Astrocyte (in vitro differentiated cells and primary cell): ENCODE measurements at places on chromosomes 7 and 10. TPM values are rescaled to one million over a fixed set of nuclear protein-coding genes. Genes with fewer than 3 reads are reported as not detected.

GRCh38 chr10:34106356-34106885, 708.7 kb downstream of the PARD3 start:
- H3K4me3 ChIP-seq = no peak overlapping the region
- H3K4me1 ChIP-seq = peaks cover 4% of the 10 kb centered on the region
- no peaks in the 10 kb centered on the region for H3K36me3 ChIP-seq
- H3K27ac ChIP-seq = no peak overlapping the region

GRCh38 chr10:31103112-31103511, 71.4 kb upstream of the ZNF438 start:
- peaks cover 28% of the 10 kb centered on the region for H3K4me1 ChIP-seq
- no peak overlapping the region for H3K27ac ChIP-seq
- no peak overlapping the region for H3K4me3 ChIP-seq
- no peaks in the 10 kb centered on the region for H3K36me3 ChIP-seq
- DNase-seq = no peak

- peak overlapping the region; percentile 78 for H3K27ac ChIP-seq
- no peaks in the 10 kb centered on the region for H3K36me3 ChIP-seq
- DNase-seq = peak; percentile 85
- no peak overlapping the region for H3K4me3 ChIP-seq
- H3K27me3 ChIP-seq = no peaks in the 10 kb centered on the region
These were observed 69.8 kb upstream of the STEAP1B start for GRCh38 chr7:22569586-22570321.

DNA sequence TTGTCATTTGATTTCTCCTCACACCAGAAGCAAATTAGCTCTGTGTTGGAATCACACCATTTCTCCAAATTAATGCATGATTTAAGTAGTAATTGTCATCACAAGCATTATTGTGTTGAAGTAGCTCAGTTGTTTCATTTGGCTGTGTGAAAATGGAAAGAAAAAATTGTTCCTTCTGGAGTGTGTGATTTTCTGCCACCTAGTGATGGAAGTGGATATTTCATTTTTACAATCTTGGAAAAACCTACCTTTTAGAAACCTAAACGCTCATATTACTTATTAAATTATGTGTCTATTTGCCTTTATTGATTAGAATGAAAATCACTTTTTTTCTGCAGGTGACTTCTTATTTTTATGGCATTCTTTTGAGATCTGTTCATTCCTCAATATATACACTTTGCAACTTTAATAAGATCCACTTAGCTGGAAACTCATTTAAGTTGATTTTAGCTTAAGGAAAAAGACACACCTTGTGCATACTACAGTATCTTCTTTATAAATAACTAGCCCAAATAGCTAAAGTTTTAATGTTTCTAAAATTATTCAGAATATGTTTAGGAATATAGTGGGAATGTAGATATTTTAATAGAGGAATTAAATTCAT, 50.0 kb downstream of the SRI start:
- no peaks in the 10 kb centered on the region for H3K27me3 ChIP-seq
- no peak overlapping the region for H3K27ac ChIP-seq
- H3K36me3 ChIP-seq = no peaks in the 10 kb centered on the region
- no peak overlapping the region for H3K4me3 ChIP-seq

DNA sequence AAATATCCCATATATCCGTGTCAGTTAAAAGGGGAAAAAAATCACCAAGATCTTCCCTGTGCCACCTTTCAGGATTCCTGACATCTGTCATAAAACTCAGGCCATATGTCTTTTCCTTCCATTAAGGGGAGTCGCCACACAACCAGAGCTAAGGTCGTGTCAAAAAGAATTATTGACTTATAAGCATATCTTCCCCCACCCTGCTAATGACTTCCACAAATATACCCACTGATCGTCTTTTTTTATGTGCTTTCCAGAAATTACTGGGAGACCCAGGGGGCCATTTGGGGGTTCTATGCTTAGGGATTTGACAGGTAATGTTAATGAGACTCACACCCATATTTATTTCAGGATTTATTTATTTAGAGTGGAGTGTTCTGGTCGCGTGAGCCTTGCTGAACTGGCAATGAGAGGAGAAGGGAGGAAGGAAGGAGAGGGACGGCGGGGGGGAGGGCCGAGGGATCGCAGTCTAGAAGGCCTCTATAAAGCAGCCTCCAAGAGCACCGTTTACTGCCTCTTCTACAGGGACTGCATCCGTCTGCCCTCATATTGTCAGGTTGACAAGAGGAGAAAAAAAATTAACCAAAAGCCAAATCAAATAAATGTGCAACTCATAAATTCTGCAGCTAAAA, 135.7 kb upstream of the MGMT start:
- no peaks in the 10 kb centered on the region for H3K36me3 ChIP-seq
- no peak overlapping the region for H3K27ac ChIP-seq
- H3K27me3 ChIP-seq = no peaks in the 10 kb centered on the region
- H3K4me1 ChIP-seq = no peaks in the 10 kb centered on the region

- no peak overlapping the region for H3K4me3 ChIP-seq
- H3K27me3 ChIP-seq = peaks cover 3% of the 10 kb centered on the region
- no peaks in the 10 kb centered on the region for H3K36me3 ChIP-seq
These were observed 127.3 kb downstream of the LHPP start for GRCh38 chr10:124588736-124589490.

GRCh38 chr10:94361171-94361794, 1.5 kb downstream of the NOC3L start:
- peaks cover 23% of the 10 kb centered on the region for H3K36me3 ChIP-seq
- peaks cover 25% of the 10 kb centered on the region for H3K4me1 ChIP-seq
- no peak for DNase-seq
- H3K4me3 ChIP-seq = peak overlapping the region; percentile 87
- no peak overlapping the region for H3K27ac ChIP-seq
- no peaks in the 10 kb centered on the region for H3K27me3 ChIP-seq

DNA sequence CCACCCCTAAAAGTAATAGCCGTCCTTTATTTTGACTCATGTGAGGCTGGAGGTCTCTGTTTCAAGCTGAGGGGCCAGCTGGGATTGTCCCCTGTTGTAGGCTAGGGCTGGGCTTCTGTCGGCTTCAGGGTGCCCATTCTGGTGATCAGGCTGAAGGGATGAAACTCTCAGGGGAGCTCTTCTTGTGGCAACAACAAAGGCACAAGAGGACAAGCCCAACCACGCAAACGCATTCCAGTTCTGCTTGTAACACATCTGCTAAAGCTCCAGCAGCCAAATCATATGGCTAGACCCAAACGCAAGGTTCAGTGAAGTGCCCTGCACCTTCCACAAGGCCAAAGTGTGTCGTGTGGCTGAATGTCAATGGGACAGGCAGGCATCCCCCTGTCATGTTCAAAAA, 405.7 kb downstream of the INHBA start:
- DNase-seq = no peak
- no peak overlapping the region for H3K27ac ChIP-seq
- no peaks in the 10 kb centered on the region for H3K4me1 ChIP-seq
- no peak overlapping the region for H3K4me3 ChIP-seq
- H3K36me3 ChIP-seq = no peaks in the 10 kb centered on the region
- no peaks in the 10 kb centered on the region for H3K27me3 ChIP-seq

DNA sequence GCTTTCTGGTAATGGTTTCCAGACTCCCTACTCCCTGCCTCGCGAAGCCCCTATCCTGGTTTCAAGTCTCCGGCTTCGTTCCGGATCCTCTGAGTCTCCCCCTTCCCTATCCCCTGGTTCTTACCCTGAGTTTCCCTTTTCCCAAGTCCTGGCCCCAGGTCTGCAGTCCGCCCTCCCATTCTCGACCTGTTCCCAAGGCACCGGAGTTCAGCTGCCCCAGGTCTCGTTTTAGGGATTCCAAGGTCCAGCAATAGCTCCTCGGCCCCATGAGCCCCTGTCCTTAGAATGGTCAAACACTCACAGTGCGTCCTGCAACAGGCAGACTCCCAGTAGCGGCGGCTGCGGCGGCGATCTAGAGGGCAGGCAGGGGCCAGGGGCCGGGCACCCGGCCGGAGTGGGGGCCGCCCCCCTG, 274 bp downstream of the PITX3 start:
- peaks cover 19% of the 10 kb centered on the region for H3K4me1 ChIP-seq
- peaks cover 26% of the 10 kb centered on the region for H3K27me3 ChIP-seq
- H3K4me3 ChIP-seq = peak overlapping the region; percentile 58
- DNase-seq = no peak

GRCh38 chr10:31268444-31269303, 50.3 kb upstream of the ZEB1 start:
- no peak for DNase-seq
- H3K36me3 ChIP-seq = no peaks in the 10 kb centered on the region
- H3K4me1 ChIP-seq = no peaks in the 10 kb centered on the region
- H3K27ac ChIP-seq = no peak overlapping the region

DNA sequence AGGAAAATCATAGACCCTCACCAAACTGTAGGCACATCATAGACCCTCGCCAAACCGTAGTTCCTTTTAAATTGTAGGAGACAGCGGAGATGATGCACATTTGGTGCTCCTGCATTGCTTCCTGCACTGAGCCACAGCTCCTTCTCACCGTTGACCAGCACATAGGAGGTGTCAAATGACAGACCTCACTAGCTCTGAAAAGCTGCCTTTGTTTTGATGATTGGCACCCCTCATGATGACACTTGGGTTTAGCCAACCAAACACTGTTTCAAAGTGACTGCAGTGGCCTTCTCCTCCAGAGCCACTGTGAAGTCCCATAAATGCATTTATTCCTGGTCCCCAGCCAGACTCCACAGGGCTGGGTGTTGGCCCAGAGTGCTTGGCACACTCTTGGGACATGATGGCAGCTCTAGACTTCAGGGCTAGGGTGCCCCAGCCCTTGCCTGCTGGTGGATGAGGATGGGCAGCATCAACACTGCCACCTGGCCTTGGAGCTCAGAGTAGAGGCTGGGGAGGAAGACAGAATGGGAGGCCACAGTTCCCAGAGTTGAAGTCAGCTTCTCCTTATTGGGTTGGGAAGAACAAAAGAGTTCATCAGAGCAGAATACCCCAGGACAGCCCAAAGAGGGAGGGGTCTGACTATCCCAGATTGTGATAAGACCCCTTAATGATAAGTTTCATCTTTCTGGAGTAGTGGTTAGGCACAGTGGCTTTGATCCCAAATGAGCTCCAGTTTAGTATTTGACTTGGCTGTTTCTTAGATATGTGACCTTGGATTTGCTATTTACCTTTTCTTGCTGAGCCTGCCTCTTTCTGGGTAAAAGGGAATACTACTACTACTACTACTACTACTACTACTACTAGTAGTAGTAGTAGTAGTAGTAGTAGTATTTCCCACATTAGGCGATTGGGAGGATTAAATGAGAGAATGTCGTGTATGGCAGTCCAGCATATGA, 75.3 kb downstream of the MTPN start:
- H3K4me1 ChIP-seq = no peaks in the 10 kb centered on the region
- no peak overlapping the region for H3K27ac ChIP-seq
- DNase-seq = no peak
- H3K4me3 ChIP-seq = no peak overlapping the region
- H3K36me3 ChIP-seq = no peaks in the 10 kb centered on the region

GRCh38 chr7:99123571-99124033, 20.3 kb downstream of the SMURF1 start:
- no peaks in the 10 kb centered on the region for H3K36me3 ChIP-seq
- no peak for DNase-seq
- H3K4me3 ChIP-seq = no peak overlapping the region
- peak overlapping the region; percentile 38 for H3K27ac ChIP-seq
- peaks cover 10% of the 10 kb centered on the region for H3K4me1 ChIP-seq

DNA sequence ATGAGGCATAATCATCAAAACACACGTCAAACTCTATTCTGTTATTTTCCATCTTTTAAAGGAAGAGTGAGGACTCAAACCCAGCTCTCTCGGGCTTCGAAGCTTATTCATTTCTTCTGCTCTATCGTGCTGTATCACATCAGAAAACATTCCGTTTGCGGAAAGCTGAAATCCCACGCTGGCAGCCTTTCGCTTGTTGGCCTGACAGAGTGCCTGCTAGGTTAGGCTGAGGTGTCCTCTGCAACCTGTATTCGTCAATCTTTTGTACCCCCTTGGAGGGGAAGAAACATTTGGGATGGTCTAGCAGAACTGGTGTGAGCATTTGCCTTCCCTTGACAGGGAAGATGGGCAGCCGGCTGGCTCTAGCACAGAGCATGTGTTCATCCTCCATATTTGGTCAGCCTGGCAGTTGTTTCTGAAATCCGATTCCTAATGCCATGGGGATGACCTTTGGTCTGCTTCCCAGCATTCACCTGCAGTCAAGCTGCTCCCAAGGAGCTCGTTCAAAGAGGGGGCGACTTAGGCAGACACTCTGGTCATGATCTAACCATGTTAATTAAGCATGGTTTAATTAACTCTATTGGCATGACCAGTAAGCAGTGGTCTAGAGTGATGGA, 55.2 kb downstream of the TACC2 start:
- H3K36me3 ChIP-seq = no peaks in the 10 kb centered on the region
- no peaks in the 10 kb centered on the region for H3K4me1 ChIP-seq
- peaks cover 7% of the 10 kb centered on the region for H3K27me3 ChIP-seq
- no peak overlapping the region for H3K27ac ChIP-seq

The CYP2E1 gene
- total RNA-seq = 2.2 TPM in 2 replicates

The VAX1 gene
- 0.34 and 0.62 TPM in 2 replicates for total RNA-seq

The SBDS gene
- 140 and 165 TPM in 2 replicates for total RNA-seq

The ZPBP gene
- total RNA-seq = not detected in 2 replicates
